ENCODE measurements at places on chromosomes 3 and 15.

- DNase-seq, result no peak
Observed at GRCh38 chr15:77487469-77487842, 66.8 kb downstream of the HMG20A start.

GRCh38 chr3:61927332-61927731, 366.0 kb downstream of the PTPRG start:
- no peak for DNase-seq

- DNase-seq, result no peak
Observed at GRCh38 chr3:63042833-63043232, 167.6 kb upstream of the CADPS start.

DNA sequence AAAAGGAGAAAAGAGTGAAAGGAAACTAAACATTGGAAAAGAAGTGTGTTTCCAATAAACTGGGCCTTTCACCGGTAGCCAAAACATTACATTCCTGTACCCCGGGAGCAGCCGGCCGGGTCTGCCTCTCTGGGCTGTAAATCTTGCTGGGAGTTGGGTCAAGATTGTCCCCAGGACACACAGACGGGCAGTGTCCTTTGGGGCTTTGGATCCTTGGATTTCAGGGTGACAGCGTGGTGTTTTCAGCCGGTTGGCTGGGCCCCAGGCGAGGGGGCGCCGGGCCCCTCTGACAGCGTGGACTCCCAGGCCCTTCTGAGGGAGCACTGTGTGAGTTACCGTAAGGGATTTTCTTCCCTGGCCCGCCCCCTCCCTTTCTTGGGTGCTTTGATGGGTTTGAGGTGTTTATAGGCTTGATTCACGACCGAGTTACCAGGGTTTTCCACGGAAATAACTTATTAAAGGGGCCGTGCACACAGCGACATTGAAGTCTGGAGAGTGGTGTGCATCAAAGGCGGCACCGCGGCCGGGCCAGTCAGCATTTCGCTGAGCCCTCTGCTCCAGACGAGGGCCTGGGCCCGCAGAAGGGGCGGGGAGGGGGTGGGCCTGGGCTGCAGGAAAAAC, 27.4 kb downstream of the SMAD6 start:
- DNase-seq, result no peak

All from stimulated activated CD8-positive, alpha-beta memory T cell treated with anti-CD3 and anti-CD28 coated beads, Interleukin-7, amount 100 ng/mL, for 1 hour (primary cell).